ENCODE measurements at places on chromosomes 3 and 15.

- no peak for DNase-seq
These were observed 39.2 kb upstream of the SPSB4 start for GRCh38 chr3:141011997-141012262.

DNA sequence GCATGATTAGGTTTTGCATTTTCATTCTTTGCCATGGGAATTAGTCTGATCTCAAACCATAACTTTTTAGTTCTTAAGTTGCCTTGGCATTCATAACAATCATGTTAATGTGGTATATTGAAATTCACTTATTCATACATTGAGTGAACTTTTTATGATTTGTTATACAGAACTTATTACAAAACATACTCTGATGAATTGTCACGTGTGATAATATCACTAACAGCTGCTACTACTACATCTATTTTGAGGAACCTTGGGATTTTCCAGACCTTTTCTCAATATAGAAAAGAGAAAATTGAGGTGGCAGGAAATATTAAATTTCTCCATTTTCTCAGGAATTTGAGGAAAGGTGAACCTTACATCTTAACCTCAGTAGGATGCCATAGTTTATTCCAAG, 9.2 kb downstream of the LXN start:
- no peak for DNase-seq

- no peak for DNase-seq
These were observed 32.9 kb downstream of the PSTPIP1 start for GRCh38 chr15:77027697-77028450.

- DNase-seq = no peak
These were observed 201.5 kb upstream of the RBMS3 start for GRCh38 chr3:29079358-29079757.

GRCh38 chr3:169667166-169668071, 3.9 kb upstream of the MECOM start:
- DNase-seq = no peak

- no peak for DNase-seq
These were observed 133.2 kb upstream of the COL8A1 start for GRCh38 chr3:99505200-99505599.

GRCh38 chr3:50673931-50674330, 796 bp upstream of the DOCK3 start:
- no peak for DNase-seq

DNA sequence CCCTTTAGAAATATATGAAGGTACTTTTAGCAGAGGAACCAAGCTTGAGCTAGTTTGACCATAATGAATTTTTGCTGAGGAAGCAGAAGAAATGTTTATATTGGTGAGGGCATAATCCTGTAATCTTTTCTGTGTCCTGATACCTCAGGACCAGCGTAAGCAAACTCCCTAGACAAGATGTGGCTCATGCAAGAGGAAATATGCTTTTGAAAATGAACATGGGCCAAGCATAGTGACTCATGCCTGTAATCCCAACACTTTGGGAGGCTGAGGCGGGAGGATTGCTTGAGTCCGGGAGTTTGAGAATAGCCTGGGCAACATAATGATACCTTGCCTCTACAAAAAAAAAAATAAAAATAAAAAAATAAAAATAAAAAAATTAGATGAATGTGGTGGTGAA, 78.5 kb downstream of the PPARG start:
- no peak for DNase-seq

DNA sequence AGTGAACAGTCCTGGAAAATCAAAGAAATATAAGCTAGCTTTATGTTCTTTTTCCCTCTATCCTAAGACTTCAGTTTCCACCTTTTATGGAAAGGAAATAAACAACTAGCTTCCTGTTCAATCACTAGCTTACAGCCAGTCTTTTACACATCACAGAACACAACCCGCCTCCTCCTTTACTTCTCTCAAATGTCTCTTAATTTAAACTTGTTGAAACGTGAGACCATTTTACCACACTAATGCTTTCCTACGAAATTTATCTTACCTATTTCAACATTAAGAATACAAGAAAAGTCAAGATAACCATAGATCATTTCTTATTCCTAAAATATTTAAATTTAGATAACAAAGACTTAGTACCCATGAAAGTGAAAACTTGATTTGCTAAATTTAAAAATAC, 6.2 kb downstream of the PRTG start:
- no peak for DNase-seq

- no peak for DNase-seq
These were observed 4.6 kb downstream of the RBM15B start for GRCh38 chr3:51395493-51396213.

GRCh38 chr15:96261575-96262034, 68.9 kb upstream of the NR2F2 start:
- no peak for DNase-seq

DNA sequence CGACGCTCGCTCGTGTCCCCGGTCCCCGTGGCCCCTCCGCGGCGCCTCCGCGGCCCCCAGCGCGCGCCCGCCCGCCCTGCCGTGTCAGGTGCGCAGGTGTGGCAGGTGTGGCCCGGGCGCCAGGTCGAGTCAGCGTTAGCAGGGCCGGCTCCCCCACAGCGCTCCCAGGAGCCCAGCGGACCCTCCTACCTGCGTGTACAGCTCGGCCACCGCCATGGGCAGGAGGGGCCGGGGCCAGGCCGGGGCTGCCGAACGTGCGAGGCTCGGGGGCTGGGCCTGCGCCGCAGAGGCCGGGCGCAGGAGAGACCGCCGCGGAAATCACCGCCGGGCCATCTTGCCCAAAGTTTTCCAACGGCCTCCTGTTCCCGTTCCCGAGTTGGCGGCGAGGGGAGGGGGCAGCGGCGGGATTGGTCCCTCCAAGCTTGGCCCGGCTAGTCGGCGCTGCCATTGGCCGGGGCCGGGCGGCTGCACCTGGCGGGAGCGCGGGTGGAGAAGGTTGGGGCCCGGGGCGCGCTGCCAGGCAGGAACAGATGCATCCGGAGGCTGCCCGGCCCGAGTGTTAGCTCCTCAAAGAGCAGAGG, at the start of gene MYO5C:
Gene MYO5C, minus strand, starts transcription at position 384 of the 581 bp plus-strand sequence. Its CDS starts 168 bp downstream, at position 216.
- DNase-seq = no peak

GRCh38 chr3:26422415-26422814, 200.2 kb upstream of the LRRC3B start:
- no peak for DNase-seq

DNA sequence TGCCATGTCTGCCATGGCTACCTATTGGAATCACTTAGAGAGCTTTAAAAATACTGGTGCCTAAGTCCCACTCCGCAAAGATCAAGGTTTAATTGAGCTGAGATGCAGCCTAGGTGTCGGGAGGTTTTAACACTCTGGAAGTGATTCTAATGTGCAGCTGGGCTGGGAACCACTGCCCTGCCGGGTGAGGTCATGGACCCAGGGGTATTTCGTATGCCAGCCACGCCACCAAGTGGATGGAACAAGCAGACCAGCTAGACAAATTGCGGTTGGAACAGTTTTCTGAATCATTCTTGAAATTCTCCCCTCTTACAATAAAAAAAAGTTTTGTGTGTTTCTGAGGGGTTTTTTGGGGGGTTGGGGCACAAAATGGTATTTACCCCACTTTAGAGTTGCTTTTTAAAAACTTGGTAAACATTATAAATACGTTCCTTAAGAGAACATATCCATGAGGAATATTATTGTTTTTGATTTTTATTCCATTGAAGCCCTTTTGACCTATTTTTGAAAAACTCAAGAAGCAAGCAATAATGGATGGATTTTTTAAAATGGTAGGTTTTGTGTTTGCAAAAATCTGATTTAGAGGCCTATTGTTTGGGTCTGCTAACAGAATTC, 66.2 kb upstream of the CSTA start:
- peak; percentile 82 for DNase-seq

DNA sequence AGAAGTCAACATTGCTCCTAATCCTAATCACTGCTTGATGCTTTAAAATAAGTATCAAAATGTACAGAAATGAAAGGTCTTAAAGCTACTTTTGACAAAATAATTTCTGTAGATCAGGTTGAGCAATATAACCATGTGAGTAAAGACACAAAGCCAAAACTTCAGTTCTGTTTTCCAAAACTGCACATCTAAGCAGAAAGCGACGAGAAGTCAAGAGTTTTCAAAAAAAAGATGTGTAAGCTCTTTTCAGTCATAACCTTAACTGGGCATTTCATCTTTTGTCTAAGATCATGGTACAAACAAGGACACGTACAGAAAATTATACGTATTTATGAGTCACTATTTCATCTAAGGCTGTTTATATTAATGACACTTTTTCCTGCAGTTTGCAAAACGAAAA, 608.8 kb downstream of the FOXP1 start:
- no peak for DNase-seq

DNA sequence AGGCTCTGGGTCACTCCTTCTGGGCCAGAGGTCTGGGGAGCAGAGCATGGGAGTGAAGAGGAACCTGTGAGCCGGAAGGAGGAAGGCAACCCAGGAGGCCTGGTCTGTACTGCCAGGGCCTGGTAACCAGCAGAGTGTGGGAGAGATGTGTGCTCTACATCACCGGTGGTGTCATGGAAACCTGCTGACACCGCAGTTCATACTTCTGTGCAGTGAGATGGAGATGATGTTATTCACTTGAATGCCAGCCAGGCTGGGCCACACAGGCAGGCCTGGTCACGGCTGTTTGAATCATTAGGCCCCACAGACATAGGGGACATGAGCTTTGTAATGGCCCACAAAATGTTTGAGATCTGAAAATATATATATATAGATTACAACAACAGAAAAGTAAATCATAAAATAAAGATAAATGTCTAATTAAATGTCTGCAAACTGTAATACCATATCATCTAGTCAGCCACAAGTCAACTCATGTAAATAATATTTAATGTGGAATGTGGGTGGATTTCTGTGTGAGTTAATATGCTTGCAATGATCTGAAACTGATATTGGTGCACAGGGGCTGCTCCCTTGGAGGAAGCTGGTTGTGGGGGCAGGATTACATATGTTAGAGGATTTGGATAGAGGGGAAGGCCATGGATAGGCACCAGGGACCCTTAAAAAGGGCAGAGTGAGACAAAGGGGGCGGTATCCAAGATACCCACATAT, 108.5 kb upstream of the PFN2 start:
- DNase-seq = no peak

DNA sequence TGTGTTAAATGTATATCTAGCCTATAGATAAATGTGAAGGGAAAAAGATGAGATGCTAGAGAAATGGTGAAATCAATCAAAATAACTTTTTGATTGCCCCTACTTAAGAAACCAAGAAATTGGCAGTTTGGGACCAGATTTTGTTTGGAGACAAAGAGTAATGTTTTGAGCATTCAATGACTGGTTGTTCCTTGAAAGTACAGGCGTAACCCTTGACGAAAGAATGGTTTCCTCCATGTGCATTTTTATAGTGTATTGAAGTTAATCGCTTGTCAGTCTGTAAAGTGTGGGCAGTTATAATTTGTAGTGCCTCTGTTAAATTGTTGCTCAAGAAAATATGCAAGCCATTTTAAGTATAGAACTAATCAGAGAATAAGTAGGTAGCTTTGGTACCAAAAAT, 1.2 kb downstream of the KIF23 start:
- peak; percentile 8 for DNase-seq

GRCh38 chr3:195185583-195185982, 85.4 kb downstream of the XXYLT1 start:
- no peak for DNase-seq

DNA sequence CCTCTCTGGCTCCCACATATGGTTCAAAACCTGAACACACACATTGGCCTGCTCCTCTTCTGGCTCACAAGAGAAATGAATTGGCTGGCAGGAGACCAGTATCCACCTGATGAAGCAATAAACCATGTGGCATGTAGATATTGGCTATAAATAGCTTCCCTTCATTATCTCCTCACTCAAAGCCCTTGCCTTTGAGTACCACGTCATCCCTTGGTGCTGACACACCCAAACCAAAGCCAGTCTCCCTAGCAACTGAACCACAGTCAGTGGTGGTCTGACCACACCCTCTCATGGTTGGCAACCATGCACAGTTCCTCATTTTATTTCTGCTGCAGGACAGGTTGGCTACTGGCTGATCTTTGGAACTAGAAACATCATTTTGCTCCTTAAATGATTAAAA, 98.8 kb downstream of the ZNF621 start:
- peak; percentile 43 for DNase-seq

GRCh38 chr15:62212741-62213140, 47.7 kb upstream of the C2CD4B start:
- DNase-seq = peak; percentile 7

- no peak for DNase-seq
These were observed 212.2 kb upstream of the TP63 start for GRCh38 chr3:189419038-189419437.

- DNase-seq = peak; percentile 73
These were observed 731 bp downstream of the FYTTD1 start for GRCh38 chr3:197750396-197750831.

- DNase-seq = no peak
These were observed 91.0 kb downstream of the RAD18 start for GRCh38 chr3:8872261-8872660.

- DNase-seq = no peak
These were observed 7.0 kb upstream of the RFT1 start for GRCh38 chr3:53137221-53137620.

DNA sequence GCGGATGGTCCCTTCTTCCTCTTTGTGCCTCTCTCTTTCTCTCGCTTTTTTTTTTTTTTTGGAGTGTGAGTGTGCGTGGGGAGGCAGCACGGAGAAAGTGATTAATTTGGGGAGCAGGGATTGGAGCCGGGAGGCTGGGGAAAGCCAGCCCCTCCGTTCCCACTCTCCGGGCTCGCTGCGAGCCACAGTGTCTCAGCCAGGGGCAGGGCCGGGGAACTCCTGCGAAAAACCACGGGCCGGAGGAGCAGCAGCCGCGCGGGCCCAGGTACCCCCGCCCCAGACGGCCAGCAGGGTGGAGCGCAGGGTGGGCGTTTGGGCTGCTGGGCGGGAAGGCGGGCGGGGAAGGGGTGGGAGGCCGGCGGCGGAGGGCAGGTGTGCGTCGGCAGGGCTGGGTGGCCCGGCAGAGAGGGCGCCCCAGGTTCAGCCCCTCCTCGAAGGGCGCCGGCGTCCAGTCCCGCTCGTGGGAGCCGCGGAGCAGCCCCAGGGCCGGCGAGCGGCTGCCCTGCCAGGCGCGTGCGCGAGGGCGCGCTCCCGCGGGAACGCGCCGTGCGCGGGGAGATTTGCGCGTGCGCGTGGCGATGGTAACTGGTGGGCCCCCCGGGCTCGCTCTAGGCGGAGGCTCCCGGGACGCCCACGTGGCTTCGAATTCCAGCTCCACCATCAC, 1.4 kb downstream of the CHL1 start:
- DNase-seq = no peak

- no peak for DNase-seq
These were observed 15.3 kb upstream of the TMEM115 start for GRCh38 chr3:50374363-50375257.

DNA sequence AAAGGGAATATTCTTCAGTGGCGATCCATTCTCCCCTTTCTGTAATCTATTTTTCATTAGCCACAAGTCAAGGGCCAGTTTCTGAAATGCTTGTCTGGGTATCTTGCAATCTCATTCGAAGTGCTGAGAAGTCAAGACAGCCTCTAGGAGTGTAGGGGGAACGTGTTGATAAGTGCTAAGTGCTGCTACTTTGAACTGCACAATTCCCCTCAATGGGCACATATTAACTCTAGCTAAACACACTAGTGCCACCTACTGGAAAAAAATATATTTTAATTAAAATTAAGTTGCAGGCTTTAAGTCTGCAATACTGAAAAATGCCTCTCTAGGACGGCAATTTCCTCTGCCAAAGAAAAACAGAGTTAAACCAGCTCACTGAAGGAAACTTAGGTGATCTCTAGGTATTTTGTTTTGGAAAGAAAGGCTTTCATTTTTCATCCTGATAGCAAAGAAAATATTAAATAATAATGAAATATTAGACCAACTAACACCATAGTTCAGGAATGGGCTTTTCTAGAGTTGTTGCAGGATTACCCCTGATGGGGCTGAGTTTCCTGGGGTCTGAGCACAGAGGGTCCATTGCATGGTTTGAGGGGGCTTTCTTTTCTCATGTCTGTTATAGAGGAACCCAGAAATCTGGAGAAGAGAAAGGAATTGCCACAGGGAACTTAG, 181.9 kb upstream of the KBTBD8 start:
- DNase-seq = peak; percentile 60

GRCh38 chr15:39188314-39188713, 392.6 kb upstream of the THBS1 start:
- DNase-seq = no peak
